Liver (tissue), 10 donors: ENCODE measurements at places on chromosomes 2 and 18. TPM values are rescaled to one million over a fixed set of nuclear protein-coding genes. Genes with fewer than 3 reads are reported as not detected.

DNA sequence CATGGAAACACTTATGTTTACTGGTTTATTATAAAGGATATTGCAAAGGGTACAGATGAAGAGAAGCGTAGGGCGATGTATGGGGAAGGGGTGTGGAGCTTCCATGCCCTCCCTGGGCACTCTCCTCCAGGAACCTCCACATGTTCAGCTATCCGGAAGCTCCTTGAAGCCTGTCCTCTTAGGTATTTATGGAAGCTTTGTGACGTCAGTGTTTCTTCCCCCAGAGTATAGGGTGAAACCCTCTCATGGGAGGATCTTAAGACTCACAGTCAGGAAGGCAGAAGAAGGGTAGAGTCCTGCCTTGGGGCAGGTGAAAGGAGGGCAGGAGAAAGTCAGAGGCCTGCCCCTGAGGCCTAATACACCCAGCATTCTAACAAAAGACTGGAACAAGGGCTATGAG lies 61.3 kb upstream of the CREB1 start:
- H3K4me3 ChIP-seq: no peak overlapping the region
- no peak overlapping the region for H3K27ac ChIP-seq
- peaks cover 3% of the 10 kb centered on the region for H3K4me1 ChIP-seq
- DNase-seq: no peak
- H3K36me3 ChIP-seq: no peaks in the 10 kb centered on the region

DNA sequence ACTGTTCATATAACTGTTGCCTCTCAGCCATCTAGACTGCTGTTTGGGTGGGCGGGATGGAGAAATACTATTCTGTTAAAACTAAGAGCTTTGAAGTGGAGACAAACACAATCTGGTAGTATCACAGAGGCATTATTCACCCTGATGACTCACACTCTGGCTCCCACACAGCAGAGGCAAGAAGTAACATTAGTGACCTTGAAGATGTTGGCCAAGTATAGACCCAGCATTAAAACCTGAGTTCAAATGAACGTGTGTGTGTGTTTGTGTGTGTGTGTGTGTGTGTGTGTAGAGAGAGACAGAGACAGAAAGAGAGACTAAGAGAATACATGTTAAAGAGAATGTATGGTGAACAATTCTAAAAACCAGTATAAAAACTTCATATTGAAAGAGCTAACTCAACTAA lies 22.5 kb upstream of the ACVR1 start:
- H3K27me3 ChIP-seq: no peaks in the 10 kb centered on the region
- no peak for DNase-seq
- no peaks in the 10 kb centered on the region for H3K4me1 ChIP-seq
- H3K36me3 ChIP-seq: no peaks in the 10 kb centered on the region
- no peak overlapping the region for H3K4me3 ChIP-seq

- no peak overlapping the region for H3K27ac ChIP-seq
- H3K36me3 ChIP-seq: no peaks in the 10 kb centered on the region
- no peak for DNase-seq
- no peak overlapping the region for H3K4me3 ChIP-seq
Measured at GRCh38 chr2:181197140-181197760, 216.8 kb downstream of the UBE2E3 start.

DNA sequence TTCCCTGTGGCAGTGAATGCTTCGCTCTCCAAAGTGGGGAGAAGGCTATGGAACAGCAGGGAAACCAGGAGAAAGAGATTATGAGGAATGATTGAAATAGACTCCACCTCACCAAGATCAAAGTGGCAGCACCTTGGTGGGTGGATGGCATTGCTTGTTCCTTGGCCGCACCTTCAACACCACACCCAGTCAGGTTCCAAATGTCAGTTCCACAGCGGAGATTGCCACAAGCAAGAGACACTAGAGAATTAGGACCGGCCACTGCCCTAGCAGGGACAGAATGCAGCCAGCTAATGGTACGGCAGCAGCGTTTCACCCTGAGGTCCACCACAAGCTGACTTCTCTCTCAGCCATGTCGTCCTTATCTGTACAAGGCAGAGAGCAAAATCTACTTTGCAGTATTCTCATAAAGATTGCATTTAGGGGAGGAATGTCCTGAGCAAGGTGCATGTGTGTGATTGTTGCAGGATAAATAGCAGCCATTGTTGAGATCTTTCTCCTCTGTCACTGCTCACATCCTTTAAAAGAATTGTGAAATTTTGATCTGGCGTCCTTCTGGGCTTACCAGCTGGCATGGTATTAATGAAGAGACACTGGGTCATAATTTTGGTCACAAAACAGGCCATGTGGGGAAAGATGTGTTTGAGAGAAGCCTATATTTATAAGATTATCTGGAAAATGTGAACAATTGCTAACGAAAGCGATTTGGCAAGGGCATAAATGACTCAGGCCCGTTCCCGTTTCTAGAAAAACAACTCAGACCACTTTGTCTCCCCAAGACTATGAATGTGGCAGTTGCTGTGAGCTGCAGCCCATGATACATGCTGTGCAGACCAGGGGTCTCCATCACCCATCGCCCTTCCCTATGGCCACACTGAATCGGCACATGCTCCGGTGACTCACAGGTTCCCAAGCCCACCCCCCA lies 228.6 kb upstream of the ID2 start:
- no peaks in the 10 kb centered on the region for H3K27me3 ChIP-seq
- no peak overlapping the region for H3K4me3 ChIP-seq
- DNase-seq: no peak
- H3K27ac ChIP-seq: no peak overlapping the region

DNA sequence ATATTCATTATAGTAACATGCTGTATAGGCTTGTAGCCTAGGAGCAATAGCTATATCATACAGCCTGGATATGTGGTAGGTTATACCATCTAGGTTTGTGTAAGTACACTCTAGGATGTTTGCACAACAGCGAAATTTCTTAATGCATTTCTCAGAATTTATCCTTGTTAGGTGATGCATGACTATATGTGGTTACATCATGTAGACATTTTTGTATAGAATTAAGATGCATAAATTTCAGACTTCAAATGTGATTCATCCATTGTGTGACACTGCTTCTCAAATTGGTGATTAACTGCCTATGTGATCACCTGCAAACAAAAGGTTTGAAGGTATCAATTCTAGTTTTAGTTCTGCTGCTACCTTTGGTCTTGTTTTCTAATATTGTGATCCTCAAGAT lies 1787.0 kb upstream of the PIK3C3 start:
- H3K27me3 ChIP-seq: no peaks in the 10 kb centered on the region
- H3K4me3 ChIP-seq: no peak overlapping the region
- no peak for DNase-seq
- H3K4me1 ChIP-seq: no peaks in the 10 kb centered on the region

GRCh38 chr2:226408141-226408540 lies 391.5 kb downstream of the IRS1 start:
- no peaks in the 10 kb centered on the region for H3K4me1 ChIP-seq
- H3K27ac ChIP-seq: no peak overlapping the region
- no peak for DNase-seq
- no peaks in the 10 kb centered on the region for H3K36me3 ChIP-seq
- no peak overlapping the region for H3K4me3 ChIP-seq

- H3K27ac ChIP-seq: peak overlapping the region; percentile 72
- H3K4me1 ChIP-seq: no peaks in the 10 kb centered on the region
- no peak overlapping the region for H3K4me3 ChIP-seq
- DNase-seq: no peak
- no peaks in the 10 kb centered on the region for H3K36me3 ChIP-seq
Measured at GRCh38 chr2:1601067-1601412, 143.3 kb downstream of the PXDN start.

DNA sequence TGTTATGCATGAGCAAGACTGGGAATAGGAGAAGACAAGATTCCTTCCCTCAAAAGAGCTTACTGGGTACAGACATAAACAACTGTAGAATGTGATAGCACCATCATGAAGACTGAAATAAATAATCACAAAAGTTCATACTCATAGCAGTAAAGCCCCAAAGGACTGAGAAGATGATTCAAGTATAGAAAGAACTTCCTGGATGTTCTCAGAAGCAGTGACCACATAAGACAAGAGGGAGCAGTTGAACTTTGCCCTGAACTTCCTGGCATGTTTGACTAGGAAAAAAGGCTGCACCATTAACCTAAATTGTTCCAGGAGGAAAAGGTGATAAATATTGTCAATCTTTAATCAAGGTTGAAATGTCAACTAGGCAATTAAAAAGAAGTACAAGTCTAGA lies 57.8 kb upstream of the CCDC141 start:
- H3K36me3 ChIP-seq: peaks cover 3% of the 10 kb centered on the region
- H3K4me3 ChIP-seq: no peak overlapping the region
- DNase-seq: no peak
- no peaks in the 10 kb centered on the region for H3K4me1 ChIP-seq
- no peaks in the 10 kb centered on the region for H3K27me3 ChIP-seq

DNA sequence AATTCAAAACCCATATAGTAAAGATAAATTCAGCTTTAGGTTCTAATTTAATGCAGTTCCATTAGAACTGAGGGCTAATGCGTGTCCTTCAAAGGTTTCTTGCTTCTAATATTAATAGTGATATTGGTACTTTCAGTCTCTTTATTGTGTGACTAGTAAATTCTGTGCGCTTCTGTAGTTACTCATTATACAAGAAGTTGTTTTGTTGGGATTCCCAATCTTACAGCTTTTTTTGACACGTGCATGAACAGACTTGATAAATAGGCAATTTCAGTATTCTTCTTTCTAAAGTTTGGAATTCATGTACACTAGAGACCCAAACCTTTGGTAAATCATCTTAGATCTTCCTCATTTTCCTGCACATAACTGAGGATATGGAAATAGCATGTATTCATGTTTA lies 71.8 kb downstream of the HAUS1 start:
- H3K36me3 ChIP-seq: no peaks in the 10 kb centered on the region
- no peak overlapping the region for H3K4me3 ChIP-seq
- H3K27me3 ChIP-seq: no peaks in the 10 kb centered on the region
- H3K27ac ChIP-seq: no peak overlapping the region

DNA sequence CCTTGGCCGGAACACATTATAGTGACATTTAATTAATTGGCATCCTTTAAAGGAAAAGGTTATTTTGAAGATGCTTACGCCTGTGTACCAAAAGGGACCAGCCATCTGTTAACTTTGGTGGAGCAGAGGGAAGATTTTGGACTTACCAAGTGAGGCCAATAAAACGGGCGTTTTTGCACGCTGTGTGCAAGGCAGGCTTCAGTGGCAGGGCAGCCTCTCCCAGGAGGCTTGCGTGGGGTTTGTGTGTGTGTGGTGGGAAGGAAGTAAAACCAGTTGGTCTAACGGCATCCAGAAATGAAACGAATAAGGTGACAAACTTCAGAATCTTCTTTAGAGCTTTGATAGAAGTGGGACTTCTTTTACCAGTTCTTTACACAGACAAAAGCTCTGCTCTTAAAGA lies 191.7 kb downstream of the PRKCE start:
- no peaks in the 10 kb centered on the region for H3K4me1 ChIP-seq
- no peak overlapping the region for H3K4me3 ChIP-seq
- H3K36me3 ChIP-seq: no peaks in the 10 kb centered on the region

GRCh38 chr2:175004730-175004979 lies 526 bp downstream of the CHN1 start:
- no peak for DNase-seq
- H3K27ac ChIP-seq: no peak overlapping the region
- H3K27me3 ChIP-seq: no peaks in the 10 kb centered on the region
- no peaks in the 10 kb centered on the region for H3K36me3 ChIP-seq
- peak overlapping the region; percentile 73 for H3K4me3 ChIP-seq

- H3K36me3 ChIP-seq: no peaks in the 10 kb centered on the region
- H3K4me3 ChIP-seq: no peak overlapping the region
- no peaks in the 10 kb centered on the region for H3K4me1 ChIP-seq
- no peaks in the 10 kb centered on the region for H3K27me3 ChIP-seq
- no peak for DNase-seq
- no peak overlapping the region for H3K27ac ChIP-seq
Measured at GRCh38 chr2:45072862-45073237, 63.6 kb upstream of the SIX2 start.

GRCh38 chr2:112723995-112724394 lies 3.2 kb downstream of the NT5DC4 start:
- no peak overlapping the region for H3K27ac ChIP-seq
- DNase-seq: no peak
- no peaks in the 10 kb centered on the region for H3K36me3 ChIP-seq
- H3K4me1 ChIP-seq: no peaks in the 10 kb centered on the region
- H3K4me3 ChIP-seq: no peak overlapping the region

The CXCR1 gene
- 0.33 TPM for total RNA-seq

The RMDN2 gene
- 30.6 TPM for total RNA-seq

The SEMA4C gene
- total RNA-seq: 13.3 TPM

The TIGD1 gene
- 1.8 TPM for total RNA-seq

The MEIS1 gene
- total RNA-seq: 6.3 TPM
